ENCODE measurements at places on chromosomes 16 and 17.

- no peak for DNase-seq
These were observed 51.3 kb downstream of the AKAP1 start for GRCh38 chr17:57136355-57136754.

DNA sequence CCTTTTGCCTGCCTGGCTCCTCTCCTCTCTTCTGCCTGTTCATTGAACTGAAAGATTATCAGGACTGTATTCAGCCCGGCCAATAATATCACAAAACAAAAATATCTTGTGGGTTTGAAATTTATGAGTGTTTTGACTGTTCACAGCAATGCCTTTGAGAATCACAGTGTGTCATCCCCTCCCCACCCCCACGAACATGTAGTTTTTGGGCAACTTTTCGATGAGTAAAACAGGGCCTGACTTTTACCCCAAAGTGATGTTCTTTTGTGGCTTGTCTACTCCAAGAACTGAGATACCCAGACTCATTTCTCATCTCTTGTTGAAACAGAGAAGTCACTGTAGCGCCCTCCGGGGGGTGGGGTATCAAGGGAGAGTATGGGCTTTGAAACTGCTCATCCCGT lies 675.7 kb downstream of the WWOX start:
- no peak for DNase-seq

DNA sequence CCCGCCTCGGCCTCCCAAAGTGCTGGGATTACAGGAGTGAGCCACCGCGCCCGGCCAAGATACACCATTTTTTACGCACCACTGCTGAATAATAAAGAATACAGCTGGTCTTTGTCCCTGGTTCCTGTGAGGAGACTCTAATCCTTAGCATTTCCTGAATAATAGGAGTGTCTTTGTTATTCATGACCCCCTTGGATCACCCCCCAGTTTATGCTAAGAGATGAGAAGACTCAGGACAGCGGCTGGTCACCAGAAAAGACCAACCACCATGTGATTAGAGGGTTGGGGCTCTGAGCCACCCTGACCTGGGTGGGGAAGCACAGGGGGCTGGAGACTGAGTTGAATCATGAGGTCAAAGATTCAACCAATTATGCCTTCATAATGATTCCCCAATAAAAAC lies 17.3 kb downstream of the PHLPP2 start:
- no peak for DNase-seq

DNA sequence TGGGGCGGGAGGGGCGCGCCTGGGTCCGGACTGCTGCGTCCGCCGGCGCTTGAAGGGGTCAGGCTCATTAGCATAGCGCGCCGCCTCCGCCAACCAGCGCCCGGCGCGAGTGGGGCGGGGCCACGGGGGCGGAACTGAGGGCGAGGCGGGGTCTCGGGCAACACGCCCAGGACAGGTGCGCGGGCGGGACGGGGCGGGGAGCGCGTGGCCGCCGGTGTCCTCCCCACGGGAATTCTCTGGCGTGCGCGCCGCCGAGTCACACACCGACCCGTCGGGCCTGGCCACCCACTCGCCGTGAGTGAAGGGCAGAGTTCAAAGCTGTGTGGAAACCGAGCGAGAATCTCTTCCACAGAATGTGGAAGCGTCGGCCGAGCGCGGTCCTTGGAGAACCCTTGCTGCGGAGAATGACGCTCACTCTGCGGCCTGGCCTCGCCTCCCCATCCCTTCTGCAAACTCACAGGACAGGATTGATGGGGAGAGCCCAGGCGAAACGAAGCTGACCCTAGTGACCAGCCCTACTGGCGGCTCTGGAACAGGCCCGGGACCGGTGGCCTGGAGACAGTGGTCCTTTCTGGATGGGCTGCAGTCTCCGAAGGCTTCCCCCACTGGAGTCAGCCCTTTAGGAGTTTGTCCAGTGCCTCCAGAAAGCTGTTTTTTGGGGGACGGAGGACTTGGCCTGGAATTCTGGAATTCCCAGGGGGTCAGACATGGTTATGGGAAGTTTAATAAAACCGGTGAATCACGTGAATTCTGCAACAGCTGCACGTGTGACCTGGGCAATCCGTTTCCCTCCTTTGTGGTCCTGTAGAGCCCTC lies at the start of gene SNAI3:
Gene SNAI3, minus strand, starts transcription at position 69 of the 815 bp plus-strand sequence. CDS start 101 bp downstream, outside the sequence.
- DNase-seq, result peak; percentile 75

- DNase-seq, result no peak
These were observed 15.9 kb downstream of the POLR3K start for GRCh38 chr16:37511-37910.

- no peak for DNase-seq
These were observed 10.1 kb downstream of the KSR1 start for GRCh38 chr17:27466376-27466742.

GRCh38 chr17:15649861-15650421 lies 30.4 kb upstream of the FBXW10B start:
- DNase-seq, result no peak

- DNase-seq, result no peak
These were observed 34.2 kb downstream of the CD300LF start for GRCh38 chr17:74678541-74678940.

DNA sequence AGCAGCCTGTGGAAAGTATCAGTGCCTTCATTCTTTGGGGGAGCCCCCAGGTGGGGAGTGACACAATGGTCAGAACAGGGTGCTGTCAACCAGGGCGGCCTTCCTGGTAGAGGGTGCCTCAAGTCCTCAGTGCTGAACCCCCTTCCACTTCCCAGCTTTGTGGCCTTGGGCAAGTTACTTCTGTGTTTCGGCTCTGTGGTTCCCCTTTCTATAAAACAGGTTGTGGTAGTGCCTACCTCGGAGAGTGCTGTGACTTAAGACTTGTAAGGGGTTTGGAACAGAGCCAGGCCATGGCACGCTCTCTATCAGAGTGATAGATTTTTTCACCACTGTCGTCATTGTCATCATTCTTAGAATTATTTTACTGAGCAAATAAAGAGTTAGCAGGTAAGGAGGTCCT lies 141.1 kb downstream of the CCDC182 start:
- peak; percentile 87 for DNase-seq

DNA sequence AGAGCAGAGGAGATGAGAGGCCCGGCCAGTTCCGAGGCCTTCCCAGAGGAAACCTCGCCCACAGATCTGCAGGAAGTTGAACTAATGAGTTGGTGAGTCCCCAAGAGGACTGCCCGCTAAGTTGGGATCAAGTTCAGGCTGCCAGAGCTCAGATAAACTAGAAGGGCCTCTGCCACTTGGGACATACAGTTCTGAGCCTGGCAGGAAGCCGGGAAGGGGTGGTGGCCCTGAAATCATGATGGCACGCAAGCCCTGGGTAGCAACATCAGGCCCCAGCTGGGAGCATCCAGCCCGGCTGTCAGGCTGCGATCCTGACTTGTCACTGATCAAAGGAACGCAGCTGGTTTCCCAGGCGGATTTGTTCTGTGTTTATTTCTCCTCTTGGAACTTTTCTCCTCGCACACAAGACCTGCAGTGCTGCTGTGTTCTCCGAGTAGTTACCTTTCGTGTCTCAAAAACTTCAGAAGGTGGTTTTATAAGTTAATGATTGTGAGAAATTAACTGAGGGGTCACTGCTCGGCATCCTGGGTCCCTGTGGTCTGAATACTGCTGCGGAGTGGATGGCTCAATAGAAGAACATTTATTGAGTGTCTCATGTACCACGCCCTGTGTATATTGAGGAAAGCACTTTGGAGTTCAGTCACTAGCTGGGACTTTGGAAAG lies 8.0 kb upstream of the WFDC1 start:
- DNase-seq, result no peak

DNA sequence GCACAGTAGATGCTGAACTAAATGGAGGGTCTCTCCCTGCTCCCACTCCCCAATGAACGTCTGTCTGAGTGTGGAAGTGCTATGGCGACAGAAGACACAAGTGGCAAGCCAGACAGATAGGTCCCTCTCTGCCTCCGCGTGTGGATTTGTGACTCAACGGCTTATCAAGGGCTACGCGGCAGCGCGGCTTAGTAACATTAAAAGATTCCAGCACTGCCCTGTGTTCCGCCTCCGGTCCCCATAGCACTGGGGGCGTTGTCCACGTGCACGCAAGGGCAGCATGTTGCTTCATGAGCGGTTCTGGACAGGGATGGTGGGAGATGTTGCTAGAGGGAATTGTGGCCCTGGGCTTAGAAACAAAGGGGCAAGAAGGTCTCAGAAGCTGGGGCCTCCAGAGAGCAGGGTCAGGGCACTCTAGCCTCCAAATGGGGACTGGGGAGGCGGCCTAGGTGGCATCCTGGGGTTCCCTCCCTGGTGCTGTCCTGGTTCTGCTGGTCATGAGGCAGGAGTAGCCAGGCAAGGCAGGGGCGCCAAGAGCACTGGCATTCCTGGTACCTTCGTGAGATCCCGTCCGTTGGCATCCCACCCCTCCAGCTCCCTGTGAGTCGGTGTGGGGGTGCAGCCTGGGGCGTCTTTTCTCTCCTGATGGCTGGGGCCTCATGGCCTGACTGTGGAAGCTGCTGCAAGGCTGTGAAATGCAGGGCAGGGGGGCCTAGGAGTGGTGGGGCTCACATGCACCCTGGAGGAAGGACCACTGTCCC lies 9.1 kb downstream of the CRHR1 start:
- DNase-seq, result no peak

DNA sequence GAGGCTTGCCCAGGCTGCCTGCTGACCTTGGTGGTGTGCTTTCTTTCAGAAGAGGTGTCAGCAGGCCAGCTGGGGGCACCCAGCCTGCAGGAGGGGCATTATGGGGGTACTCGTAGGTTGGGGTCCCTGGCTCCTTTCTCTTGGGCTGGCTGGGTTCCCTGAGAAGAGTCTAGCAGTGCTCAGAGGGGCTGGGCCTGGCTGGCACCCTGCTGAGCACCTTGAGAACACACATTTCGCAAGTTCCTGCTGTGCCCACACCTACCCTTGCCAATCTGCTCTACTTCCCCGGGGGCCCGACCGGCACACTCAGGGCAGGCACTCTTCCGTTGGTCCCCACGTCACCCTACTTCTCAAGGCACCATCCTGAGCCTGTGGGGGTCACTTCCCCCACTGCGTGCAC lies 5.1 kb downstream of the CEMP1 start:
- no peak for DNase-seq

- DNase-seq, result no peak
These were observed 82.3 kb downstream of the CMIP start for GRCh38 chr16:81526935-81527334.

DNA sequence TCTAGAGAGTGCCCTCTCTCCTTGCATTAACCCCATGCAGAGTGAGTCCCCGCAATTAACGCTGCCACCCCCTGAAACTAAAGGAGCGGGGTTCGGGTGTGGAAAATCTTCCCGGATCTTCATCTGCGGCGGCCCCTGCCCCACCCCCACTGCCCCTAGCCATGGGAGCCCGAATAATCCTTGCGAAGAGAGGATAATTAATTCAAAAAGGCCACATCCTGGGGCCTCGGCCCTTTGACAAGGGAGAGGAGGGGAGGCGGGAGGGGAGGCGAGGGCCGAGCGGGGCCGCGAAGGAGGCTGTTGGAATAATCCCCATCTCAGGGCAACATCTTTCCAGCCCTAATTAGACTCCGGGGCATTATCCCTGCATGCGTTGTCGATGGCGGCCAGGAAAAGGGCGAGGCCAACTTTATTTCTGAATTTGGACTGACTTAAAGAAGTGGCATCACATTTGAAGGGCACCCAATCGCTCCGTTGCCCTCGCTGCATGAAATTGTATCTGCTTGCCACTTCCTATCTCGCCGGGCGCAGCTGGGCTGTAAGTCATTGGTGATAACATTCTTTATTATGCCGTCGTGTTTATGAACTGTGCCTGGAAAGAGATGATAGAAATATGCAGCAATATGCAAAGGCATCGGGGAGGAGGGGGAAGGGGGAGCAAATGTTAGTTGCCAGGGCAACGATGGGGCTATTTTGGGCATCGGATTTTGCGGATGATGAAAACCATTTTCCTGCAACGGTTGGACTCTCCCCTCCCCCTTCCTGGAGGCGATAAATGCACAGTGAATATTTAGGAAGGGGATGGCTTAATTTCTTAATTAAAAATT lies 387.1 kb upstream of the TNRC6C start:
- no peak for DNase-seq

- DNase-seq, result no peak
These were observed 25.1 kb upstream of the TMC7 start for GRCh38 chr16:18958621-18959029.

- DNase-seq, result no peak
These were observed 49.4 kb upstream of the SREBF1 start for GRCh38 chr17:17886226-17886625.

- no peak for DNase-seq
These were observed 21.7 kb downstream of the CREBBP start for GRCh38 chr16:3858801-3859200.

DNA sequence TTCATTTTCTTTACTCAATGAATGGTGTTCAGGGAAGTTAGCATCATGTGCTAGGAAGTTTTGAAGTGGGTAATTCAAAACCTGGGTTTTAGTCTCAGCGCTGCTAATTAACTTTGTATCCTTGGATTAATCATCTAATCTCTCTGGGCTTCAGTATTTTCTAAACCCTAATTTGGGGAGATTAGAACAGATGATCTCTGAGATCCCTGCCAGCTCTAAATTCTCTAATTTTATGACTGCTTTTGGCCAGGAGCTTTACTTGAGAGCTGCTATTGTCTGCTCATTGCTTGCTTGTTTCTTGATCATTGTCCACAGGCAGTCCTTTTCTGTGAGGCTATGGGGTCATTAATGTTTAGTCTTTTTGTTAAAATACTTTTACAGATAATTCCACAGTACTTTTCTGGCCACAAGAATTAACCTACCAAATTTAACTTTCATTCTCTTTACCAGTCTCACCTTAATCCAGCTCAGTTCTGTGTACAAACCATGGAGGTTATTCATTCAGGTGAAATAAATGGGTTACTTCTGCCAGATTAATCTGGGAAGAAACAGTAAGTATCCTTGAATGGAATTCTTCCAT lies 28.4 kb upstream of the VWA3A start:
- DNase-seq, result no peak

GRCh38 chr17:39151943-39152818 lies 744 bp upstream of the PLXDC1 start:
- peak; percentile 12 for DNase-seq

GRCh38 chr17:17947966-17948365 lies 24.2 kb downstream of the TOM1L2 start:
- DNase-seq, result no peak

DNA sequence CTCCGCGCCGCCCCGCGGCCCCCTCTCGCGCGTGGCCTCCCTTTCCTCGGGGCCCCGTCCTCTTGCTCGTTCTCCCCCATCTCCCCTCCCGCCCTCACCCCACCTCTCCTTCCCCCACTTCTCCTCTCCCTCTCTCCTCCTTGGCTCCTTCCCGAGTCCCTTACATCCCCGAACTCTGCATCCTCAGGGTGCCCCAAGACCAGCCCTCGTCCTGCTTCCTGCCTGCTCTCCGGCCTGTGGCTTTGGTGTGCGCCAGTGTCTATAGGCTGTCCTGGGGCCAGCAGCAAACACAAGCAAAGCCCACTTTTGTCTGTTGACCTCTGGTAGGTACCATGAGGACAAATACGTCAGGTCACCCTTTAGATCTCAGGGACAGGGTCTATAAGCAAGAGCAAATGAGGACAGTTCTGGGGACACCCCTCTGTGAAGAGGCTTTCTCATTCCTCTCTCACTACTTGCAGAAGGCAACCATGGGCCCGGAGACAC lies 284 bp upstream of the COPZ2 start:
- DNase-seq, result no peak

DNA sequence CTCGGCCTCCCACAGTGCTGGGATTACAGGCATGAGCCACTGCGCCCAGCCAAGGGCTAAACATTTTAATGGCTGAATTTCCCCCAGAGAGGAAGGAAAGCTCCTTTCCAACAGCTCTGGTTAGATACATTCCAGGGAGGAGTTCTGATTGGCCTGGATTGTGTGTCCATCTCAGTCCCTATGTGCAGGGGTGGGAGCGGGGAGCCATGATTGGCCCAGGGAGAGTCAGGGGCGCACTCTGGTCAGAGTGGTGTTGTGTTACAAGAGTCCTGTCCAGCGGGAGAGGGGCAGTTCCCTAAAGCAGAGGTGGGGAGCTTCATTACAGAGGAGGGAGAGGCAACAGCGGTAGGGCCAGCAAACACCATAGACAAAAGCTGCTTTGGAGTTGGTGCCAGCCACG lies 75.0 kb downstream of the RAP1GAP2 start:
- no peak for DNase-seq

Data from stimulated activated naive CD4-positive, alpha-beta T cell (primary cell).